Muscle of back (tissue), 13 donors: ENCODE measurements at places on chromosomes 2 and 18.

GRCh38 chr2:161384864-161385263 lies 31.2 kb upstream of the TBR1 start:
- no peak for DNase-seq

GRCh38 chr2:165522719-165523118 lies 53.2 kb downstream of the CSRNP3 start:
- no peak for DNase-seq

GRCh38 chr2:79717364-79718007 lies 204.6 kb downstream of the CTNNA2 start:
- peak; percentile 63 for DNase-seq

DNA sequence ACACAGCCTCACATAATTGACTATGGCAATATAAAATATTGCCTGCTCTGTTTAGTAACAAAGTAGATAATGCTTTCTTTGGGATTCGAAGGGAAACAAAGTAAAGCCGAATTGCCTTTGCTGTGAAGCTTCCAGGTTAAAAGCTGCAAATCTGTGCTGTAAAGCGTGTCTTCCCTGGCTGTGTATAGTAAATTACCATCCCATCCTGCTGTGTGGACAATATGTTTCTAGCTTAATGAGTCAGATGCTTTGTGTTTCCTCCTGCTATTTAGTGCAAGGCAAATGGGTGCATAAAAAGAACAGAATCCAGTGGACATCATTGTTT lies 265.1 kb downstream of the SOCS6 start:
- no peak for DNase-seq

DNA sequence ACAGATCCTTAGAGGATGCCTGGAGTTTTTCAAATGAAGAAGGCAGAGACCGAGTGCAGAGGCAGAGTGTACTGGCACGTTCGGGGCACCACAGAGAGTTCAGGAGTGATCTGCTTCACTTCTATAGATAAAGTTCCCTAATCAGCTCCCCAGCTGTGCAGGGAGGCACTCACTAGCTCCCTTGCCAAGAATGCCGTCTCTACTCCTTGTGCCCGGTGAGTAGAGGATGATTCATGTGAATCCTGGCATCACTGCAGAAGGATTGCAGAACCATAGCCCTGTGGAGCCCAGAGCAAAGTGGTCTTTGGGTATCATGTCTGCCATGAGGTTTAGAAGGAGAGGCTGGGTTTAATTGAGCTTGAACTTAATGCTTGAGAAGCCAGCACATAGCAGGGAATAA lies 510.1 kb upstream of the RAB6C start:
- no peak for DNase-seq

- DNase-seq = no peak
These were observed 61.1 kb downstream of the COA5 start for GRCh38 chr2:98547092-98547790.

- DNase-seq = no peak
These were observed 21.8 kb downstream of the ATAD2B start for GRCh38 chr2:23905155-23905554.

DNA sequence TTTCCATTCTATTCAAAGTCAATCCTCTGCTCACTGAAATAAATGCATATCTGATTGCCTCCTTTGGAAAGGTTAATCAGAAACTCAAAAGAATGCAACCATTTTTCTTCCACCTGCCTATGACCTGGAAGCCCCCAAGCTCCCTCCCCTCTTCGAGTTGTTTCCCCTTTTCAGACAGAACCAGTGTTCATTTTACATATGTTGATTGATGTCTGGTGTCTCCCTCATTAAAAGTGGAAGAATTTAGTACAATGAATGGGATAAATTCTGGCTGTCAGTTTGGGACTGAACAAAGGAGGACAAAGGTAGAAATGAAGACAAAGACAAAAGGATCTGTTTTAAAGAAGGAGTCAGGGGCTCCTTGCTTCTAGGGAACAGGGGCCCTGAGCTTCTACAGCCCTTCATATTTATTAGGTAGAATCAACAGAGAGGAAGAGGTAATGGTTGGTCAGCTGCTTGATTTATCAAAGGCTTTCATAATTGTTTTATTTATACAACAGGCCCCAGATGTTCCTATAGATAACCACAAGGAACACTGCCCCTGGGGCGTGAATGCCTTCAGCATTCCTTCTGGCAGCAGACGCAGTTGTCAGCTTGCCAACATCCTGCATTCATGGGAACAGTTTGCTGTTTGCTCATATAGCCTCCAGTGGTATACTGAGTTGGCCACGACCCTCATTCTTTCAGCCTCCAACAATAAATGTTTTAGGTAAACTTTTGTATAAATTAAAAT lies 949.8 kb upstream of the LRATD1 start:
- peak; percentile 27 for DNase-seq

DNA sequence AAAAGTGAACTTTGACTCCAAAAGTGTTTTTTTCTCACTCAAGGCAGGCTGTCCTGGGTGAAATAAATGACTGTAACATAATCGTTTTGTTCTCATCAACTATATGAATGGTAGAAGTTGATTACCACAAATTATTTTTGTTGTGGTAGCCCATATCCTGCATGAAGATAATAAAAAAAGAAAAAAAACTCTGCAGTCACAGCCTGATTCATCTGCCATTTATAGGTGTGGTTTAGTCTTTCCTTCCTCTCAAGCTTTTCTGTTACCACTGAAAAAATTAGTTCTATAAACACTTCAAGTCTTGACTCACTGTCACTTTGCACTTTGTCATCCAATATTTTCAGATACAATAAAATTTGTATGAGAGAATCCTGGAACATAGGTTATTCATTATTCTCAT lies 522.0 kb downstream of the PLCL1 start:
- no peak for DNase-seq

DNA sequence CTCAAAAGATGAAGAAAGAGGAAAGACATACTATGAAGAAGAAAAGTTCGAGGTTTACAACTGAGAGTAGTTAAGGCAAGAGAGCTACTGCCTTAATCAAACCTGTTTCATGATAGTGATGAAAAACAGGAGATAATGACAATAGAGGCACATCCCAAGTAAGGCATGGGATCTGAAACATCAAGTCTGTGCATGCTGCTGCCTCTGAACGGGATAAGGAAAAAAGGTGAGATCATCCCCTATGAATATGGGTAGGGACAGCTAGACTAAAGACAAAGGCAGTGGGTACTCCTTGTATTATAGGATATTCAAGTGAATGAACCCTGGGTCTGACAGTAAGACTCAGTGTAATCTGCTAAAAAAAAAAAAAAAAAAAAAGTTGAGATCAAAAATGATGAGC lies 3.0 kb downstream of the EXOC6B start:
- no peak for DNase-seq

- no peak for DNase-seq
These were observed 16.2 kb downstream of the SETBP1 start for GRCh38 chr18:44696892-44697291.

DNA sequence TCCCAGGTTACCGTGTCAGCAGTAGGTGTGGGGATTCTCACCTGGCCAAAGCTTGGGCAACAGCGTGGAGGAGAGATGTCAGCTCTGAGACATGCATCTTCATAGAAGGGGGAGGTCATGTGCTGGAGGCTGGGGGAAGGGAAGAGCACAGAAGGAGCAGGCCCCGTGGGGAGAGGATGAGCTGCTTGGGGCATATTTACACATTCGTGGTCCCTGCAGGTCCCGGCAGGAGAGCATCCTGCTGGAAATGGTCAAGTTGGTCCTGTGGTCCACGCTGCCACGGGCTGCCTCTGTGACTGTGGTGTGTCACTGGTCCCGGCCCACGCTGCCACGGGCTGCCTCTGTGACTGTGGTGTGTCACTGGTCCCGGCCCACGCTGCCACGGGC lies 195.1 kb upstream of the TWIST2 start:
- no peak for DNase-seq

- no peak for DNase-seq
These were observed 19.1 kb upstream of the SH3BP4 start for GRCh38 chr2:234932591-234933168.

DNA sequence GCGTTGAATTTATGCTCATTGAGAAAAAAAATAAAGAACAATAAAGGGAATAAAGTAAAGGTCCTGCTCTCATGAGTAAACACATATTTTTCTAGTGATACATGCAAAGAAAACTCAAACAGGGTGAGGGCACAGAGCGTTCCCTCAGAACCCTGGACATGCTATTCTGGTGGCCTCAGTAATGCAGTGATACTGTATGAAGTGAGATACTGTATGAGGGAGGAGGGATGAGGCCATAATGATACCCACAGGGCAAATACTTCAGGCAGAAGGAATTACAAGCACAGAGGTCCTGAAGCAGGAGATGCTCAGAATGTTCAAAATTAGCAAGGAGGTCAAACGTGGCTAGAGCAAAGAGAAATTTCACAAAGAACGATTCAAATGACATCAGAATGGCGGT lies 28.4 kb upstream of the RNU4ATAC start:
- DNase-seq = no peak

DNA sequence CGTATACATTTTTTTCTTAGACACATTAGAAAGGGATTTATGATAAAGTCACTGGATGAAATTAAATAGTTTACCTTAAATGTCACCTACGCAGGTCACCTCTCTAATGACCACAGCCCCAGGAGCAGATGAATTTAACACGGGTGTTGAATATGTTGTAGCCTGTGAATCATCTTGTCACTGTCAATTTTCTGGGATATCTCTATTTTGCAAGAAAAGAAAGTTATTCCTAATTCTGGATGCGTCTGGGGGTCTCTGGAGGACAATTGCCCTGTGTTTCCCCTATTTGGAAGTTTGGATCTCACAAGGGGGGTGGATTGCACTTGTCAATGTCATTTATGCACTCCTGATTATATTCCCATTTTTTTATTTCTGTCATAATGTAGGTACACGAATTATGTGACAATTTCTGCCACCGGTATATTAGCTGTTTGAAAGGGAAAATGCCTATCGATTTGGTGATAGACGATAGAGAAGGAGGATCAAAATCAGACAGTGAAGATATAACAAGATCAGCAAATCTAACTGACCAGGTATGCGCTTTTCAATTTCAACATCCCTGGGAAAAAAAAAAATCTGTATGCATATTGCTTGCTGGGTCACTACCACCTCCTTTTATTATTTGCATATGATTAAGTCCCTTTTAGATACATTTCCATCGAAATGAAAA lies 7.7 kb downstream of the MEIS1 start:
- DNase-seq = peak; percentile 55

DNA sequence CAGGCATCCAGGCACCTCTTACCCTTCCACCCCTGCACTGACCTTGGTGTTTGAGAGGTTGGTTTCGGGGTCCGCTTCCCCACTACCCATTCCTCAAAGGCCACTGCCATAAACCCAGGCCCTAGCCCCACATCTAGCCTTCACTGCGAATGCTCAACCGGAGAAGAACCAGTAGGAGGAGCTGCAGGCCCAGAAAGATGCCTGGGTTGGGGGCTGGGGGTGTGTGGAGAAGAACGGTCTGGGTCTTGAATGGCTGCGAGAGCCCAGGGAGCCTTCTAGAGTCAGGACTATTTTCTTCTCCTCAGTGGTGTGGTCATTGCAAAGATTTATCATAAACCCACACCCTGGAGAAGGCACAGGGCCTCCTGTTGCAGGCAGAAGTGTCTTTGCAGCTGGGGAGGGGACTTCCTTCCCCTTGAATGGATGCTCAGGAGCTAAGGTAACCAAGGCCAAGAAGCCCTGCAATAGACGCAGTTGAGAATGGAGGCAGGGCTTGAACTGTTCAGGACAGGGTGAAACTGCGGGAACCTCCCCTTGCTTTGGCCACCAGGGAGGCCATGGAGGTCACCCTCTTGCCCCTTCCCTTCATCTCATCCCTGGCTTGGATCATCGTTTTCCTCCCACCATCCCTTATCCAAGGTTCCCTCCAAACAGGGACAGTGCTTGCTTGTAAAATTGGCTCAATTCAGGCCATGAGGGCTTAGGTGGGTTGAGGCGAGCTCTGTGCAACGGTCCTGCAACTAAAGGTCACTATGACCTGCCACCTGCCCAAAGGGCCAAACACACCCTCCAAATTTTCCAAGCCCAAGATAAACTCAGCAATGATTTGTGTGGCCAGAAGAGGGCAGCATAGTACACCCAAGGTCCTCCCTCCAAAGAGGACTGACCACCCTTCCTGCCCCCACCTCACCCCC lies 20.9 kb downstream of the THNSL2 start:
- DNase-seq = no peak

GRCh38 chr2:26563686-26564085 lies 77.5 kb downstream of the CIB4 start:
- no peak for DNase-seq

DNA sequence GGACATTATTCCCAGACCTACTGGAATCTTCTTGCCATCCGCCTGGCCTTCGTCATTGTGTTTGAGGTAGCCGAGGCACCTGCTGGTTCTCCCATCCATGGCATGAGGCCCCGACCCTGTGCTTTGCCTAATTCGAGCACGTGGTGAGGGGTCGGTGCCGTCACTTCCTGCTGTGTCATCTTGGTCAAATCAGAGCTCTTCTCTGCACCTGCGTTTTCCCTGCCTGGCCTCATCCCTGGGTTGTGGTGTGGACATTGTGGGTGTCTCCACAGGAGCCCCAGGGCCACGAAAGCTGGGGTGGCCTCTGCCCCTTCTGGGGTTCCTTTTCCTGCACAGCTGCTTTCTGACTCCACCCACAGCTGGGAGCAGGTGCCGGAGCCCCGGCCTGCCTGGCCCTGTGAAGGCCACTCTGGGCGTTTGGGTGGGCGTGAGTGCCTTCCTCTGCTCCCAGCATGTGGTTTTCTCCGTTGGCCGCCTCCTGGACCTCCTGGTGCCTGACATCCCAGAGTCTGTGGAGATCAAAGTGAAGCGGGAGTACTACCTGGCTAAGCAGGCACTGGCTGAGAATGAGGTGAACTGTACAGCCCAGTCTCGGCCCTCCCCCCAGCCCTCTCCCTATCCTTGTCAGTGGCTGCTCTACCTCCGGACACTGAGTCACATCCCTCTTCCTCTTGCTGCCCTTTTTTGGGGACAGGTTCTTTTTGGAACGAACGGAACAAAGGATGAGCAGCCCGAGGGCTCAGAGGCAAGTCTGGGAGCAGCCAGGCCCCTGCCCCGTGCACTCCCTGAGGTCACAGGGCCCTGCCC lies 34.9 kb downstream of the ANO7 start:
- no peak for DNase-seq

DNA sequence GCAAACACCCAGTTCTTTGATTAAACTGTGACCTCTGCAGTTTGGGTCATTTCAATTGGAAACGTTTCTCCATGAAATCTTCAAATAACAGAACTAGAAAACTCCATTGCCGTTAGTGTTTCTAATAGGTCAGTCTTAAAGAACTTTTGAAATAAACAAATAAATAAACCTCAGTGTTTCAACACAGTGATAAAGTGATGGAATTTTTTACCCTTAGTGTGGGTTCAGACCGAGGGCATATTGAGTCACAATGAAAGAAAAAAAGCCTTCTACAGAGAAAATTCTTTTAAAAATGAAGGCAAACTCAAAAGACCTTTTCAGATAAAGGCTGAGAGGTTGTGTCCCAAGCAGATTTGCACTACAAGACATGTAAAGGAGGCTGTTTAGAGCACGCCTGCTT lies 149.6 kb downstream of the NCKAP5 start:
- no peak for DNase-seq

GRCh38 chr2:45316576-45317338 lies 294.3 kb downstream of the SRBD1 start:
- no peak for DNase-seq

DNA sequence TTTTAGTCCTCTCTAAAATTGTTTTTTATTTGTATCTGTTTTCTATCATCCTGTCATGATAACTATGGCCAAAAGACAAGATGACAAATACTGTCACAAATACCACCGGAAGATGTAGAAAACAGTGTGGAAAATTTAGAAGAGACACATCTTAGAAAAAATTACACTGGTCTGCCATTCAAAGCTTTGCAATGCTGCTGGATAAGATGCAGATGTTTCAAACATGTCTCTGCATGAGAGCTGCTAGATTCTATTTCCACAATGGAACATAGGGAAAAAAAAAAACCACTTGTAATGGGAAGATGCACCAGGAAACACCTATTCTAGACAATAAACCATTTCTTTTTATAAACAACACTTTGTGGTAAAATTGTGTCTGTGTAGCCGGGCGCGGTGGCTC lies 5.8 kb upstream of the TAF1B start:
- no peak for DNase-seq
